Stimulated activated CD8-positive, alpha-beta memory T cell treated with anti-CD3 and anti-CD28 coated beads, Interleukin-15, amount 100 ng/mL, for 48 hours (primary cell): ENCODE measurements at places on chromosomes 7 and 10.

GRCh38 chr10:28732091-28732490 is 54.8 kb downstream of the BAMBI start:
- no peak for DNase-seq

- no peak for DNase-seq
Observed at GRCh38 chr10:92846-93245, 42.4 kb upstream of the ZMYND11 start.

DNA sequence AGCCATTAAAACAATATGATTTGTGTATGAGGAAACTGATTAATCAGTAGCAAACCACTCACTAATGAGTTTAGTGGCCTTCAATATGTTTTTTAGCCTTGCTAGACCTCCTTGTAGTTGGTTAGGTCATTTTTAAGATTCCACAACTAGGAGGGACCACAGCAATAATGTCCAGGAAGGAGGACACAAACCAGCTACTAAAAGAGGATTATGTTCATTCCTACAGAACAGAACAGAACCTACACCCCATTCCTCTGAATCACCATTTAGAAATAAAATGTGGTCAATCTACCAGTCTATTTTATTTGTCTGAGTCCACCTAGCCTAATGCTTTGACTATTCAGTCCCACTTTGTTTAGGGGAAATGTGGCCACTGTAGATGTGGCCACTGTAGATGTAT is 226.3 kb downstream of the GLI3 start:
- DNase-seq = no peak

DNA sequence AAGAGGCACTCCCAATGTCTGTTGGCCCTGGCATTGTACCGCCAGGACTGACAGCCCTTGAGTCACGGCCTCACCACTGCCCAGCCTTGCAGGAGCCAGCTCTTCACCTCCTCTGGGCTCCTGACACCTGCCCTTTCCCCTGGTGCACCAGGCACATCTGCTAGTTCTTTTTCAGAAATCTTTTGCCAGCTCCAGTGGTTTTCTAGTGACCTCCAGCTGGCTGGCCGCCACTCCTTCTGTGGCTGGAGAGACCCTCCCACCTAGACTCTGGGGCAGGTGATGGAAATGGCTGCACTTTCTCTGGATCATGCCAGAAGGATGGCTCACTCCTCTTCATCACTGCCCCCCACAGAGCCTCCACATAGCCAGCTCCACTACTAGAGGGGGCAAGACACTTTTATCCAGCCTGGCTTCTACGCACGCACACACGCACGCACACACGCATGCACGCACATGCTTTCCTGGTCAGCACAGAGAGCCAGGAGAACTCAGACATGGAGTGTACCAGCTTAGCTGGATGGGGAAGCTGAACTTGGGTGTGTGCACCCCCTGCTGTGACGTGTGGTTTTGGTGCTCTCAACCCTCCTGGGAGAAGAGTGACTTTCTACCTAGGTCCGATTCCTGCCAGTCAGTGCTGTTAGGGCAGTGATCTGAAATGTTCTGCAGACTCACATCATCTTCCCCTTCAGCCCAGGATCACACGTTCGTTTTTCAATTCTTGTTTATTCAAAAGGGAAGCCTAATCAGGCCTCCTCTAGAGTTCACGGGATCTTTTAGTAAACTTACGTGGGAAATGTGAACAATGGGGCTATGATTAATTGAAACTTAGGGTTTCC is 222.0 kb downstream of the PRPF18 start:
- no peak for DNase-seq

DNA sequence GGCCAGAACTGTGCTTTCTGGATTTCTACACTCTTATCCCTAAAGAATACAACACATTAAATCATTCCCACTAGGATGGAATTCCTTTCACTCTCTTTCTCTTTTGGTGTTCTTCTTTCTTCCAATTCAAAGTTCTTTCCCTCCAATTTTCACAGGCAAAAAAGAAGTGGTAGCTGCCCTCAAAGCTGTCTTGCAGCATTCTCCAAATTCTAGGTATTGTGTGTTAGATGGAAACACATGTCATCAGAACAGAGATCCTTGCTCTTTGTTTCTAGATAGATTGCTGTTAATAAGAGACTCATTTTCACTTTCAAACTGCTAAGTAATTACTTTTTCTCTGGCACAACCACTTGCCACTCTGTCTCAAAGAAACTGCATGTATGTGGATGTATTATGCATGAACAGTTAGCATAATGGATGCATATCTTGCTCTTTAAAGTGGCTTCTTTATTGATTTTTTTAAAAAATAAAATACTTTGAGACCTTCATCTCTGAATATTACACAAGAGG is 31.0 kb downstream of the SHTN1 start:
- DNase-seq = no peak

GRCh38 chr7:146826329-146826728 is 709.7 kb downstream of the CNTNAP2 start:
- DNase-seq = no peak

DNA sequence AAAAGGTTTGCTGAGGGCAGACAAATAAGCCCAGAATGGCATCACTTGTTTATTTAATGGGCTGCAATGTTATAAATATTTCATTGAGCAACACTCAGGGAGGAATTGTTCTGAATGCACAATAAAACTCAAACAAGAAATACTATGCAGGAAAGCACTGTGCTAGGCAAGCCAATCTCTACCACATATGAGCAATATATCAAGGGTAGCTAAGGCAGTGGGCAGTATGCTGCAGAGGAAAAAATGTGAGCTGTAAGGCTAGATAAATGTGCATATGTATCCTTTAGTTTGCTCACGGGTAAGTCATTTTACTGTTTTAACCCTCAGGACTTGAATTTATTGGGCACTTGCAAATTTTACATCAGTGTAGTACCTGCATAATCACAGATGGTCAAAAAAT is 349.6 kb downstream of the CDC14C start:
- no peak for DNase-seq

DNA sequence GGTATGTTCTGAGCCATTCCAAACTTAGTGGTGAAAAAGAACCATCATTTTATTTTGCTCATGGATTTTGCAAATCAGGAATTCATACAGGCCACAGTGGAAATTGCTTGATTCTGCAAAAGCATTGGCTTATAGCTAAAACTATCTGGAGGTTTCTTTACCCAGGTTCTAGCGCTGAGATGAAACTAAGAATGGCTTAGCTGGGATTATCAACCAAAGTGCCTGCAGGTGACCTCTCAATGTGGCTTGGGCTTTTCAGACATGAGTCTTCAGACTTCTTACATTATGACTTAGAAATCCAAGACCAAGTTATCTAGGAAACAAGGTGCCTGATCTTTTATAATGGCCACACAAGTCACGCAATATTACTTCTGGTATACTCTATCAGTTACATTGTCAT is 140.1 kb downstream of the HGF start:
- no peak for DNase-seq

DNA sequence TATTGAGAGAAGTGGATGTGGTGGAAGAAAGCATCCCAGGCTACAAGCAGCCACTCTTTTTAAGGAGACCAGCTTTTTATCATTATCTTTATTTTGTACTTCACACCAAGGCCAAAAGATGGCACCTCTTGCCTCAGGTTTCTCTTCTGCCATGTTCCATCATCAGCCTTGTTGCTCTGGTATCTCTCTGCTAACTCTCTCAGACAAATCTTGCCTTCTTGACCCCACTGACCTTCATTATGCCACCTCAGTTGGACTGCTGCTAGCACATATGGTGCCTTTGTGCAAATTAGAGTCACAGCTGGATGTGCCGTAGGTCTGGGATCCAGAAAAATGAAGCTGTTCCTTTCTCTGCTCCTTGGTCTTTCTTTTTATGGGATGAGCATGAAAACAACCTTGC is 47.1 kb upstream of the DYNC1I1 start:
- no peak for DNase-seq

- DNase-seq = no peak
Observed at GRCh38 chr10:21364196-21365114, 161.0 kb downstream of the SKIDA1 start.

GRCh38 chr7:79361214-79361613 is 92.3 kb downstream of the MAGI2 start:
- DNase-seq = no peak

- DNase-seq = no peak
Observed at GRCh38 chr7:141039376-141039775, 24.6 kb upstream of the MRPS33 start.

GRCh38 chr10:15482156-15482555 is 111.1 kb upstream of the FAM171A1 start:
- no peak for DNase-seq

DNA sequence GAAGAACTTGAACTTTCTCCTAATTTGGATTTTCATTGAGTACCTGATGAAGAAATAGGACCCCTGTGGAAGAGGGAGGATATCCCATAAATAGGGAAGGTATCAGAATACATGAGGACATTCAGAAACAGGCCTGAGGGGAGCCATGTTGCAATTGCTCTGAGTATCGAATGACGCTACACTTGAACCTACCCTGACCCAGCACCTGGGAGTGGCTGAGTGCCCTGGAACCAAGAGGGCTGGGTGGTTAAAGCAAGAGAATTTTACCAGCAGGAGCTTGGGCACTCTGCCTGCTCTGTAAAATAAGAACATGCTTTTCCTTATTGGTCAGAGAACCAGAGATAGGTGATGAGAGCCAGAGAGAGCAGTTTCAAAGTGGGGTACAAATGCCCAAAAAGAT is 7.2 kb downstream of the NEUROD6 start:
- DNase-seq = no peak

GRCh38 chr7:11492307-11492706 is 339.7 kb downstream of the THSD7A start:
- DNase-seq = no peak

DNA sequence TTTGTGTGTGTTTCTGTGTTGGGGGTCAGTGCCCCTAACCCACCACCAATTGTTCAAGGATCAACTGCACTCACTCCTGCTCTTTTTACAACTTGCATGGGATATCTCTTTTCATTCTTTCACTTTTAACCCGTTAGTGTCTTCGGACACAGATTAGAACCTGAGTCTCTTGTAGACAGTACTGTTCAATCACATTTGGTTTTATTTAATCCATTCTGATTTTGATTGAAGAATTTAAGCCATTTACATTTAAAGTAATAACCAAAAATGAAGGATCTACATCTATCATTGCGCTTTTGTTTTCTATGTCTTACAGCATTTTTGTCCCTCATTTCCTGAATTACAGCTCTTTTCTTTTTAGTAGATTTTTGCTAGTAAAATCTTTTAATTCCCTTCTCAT is 43.6 kb downstream of the ZNF248 start:
- DNase-seq = no peak

- no peak for DNase-seq
Observed at GRCh38 chr7:80634505-80634904, 3.9 kb upstream of the CD36 start.
